ENCODE measurements at places on chromosomes 5 and 9.
A peak's percentile ranks its signal among the peaks of the same experiment; 100 is the strongest.

GRCh38 chr9:136667214-136667939 is 4.7 kb downstream of the EGFL7 start:
- DNase-seq, result no peak

DNA sequence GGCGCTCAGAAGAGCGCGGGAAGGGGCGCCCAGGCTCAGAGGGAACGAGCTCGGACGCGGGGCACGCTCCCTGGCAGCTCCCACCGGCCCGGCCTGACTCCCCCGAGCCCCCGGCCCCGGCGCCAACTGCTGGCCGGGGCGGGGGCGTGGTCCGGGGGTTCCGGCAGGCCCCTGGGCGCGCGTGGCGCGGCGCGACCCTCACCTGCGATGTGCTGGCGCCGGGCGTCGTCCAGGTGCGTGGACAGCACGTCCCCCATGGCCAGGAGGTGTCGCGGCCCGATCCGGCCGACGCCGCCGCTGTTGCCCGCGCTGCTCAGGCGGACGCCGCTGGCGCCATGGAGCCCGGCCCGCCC is 43.5 kb upstream of the STXBP1 start:
- DNase-seq, result peak; percentile 47

- DNase-seq, result peak; percentile 55
Observed at GRCh38 chr5:154648706-154649105, 106.5 kb upstream of the LARP1 start.

GRCh38 chr5:64678374-64678773 is 11.9 kb upstream of the SHISAL2B start:
- DNase-seq, result no peak

GRCh38 chr5:163677092-163677491 is 171.7 kb downstream of the MAT2B start:
- no peak for DNase-seq

GRCh38 chr5:168749391-168750100 is 170.4 kb upstream of the PANK3 start:
- no peak for DNase-seq

- DNase-seq, result no peak
Observed at GRCh38 chr9:121809356-121810050, 158.1 kb downstream of the DAB2IP start.

DNA sequence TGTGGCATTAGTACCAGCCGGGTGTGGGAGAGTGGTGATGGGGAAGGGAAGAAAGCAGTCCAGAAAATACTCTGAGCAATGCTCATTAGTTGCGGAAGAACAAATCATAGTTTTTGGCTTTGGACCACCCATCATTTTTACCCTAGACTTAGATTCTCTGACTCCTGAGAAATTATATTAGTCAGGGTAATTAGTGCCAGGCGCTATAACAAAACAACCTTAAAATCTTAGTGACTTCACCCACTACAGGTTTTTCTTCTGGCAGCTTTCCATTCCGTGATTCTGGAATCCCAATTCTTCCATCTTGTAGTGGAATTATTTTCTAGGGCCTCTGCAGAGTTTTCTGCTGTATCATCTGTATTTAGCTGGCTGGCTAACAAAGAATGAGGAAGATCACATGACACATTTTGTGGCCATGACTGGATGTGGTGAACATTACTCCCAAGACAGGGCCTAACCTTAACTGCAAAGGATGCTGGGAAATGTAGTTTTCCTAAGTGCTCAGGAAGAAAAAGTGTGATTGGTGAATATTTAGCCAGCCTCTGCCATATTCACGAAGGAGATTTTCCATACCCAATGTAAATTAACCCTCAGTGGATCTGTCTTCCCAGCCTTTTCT is 373.0 kb upstream of the MEF2C start:
- peak; percentile 72 for DNase-seq

DNA sequence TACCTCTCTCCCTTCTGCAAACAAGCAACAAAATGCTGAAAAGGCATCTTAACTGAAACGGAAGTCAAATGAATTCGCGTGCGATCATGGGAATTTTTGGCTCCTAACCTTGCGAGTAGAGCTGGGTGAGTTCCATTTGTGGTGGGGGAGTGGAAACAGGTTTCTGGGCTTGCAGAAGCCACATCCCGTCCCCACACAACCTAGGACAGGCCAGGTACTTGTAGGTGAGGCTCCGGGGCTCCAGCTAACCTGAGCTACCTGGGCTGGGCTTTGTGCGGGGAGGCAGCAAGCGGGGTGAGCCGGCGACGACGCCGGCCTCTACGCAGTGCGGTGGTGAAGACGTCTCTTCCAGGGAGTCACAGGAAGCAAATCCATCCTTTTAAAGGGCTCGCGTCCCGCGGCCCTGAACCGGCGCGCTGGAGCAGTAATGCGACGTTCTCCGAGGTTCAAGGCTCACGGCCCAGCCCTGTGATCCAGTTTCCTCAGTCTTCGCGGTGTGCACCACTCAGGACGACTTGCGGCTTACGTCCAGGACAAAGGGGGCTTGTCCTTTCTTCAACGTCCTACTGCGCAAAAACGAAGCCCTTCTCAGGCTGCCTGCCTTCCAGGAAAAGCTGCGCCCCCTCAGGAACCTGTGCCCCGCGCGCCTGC is 567 bp upstream of the SPIN1 start:
- peak; percentile 79 for DNase-seq

GRCh38 chr5:132657676-132658380 is at the start of gene IL13:
IL13 (plus strand) TSS chr5:132658173; CDS start chr5:132658187, 14 bp downstream.
- no peak for DNase-seq

DNA sequence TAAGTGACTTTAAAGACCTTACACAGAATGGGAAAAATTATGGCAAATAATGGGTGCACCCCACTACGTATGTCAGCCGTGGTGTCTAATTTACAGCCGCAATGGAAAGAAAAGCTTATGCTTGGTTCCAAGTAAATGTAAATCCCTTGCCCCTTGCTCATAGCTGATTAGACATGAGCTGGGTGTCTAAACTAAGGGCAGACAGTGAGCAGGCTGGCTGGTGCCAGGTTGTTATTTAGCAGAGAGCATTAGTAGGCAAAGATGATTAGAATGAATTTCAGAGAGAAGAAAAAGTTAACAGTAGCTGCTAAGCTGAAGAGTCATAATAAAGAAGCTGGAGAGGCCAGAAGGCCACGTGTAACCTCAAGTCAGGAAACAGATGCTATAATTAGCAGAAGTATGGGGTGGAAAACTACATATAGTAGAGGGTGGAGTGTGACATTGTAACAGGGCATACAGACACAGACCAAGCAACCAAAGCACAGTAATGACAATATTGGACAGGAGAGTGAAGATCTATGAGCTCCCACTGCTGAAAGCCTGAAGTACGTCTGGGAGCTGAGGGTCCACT is 257.7 kb downstream of the MCTP1 start:
- DNase-seq, result peak; percentile 1

DNA sequence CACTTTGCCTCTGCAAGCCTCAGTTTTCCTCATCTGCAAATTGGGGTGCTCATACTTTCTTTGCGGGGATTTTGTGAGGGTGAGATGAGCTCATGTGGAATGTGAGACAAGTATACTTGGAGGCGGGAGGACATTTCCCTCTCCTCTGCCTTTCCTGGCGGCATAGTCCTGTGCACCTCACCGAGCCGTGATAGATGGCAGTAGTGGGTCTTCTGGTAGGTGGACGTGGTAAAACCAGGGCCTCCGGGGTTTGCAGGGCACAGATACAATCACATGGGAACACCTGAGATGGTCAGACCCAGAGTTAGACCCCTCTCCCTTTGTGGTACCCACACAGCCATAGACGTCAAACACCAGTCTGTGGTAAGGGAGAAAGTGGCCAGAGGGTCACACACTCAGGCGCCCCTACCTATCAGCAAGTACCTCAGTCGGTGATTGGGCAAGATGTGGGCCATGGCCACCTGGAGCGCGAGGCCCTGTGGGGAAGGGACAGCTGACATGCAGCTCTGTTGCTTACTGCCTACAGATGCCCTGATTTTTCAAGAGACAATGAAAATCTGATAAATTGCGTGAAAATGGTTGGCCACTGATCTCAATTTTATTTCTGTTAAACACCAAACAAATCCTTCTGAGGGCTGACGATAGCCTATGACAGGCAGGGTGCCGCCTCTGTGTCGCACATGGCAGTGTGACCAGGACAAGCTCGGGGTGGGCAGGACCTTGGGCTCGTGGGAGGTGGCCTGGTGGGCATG is 9.9 kb downstream of the ERGIC1 start:
- no peak for DNase-seq

DNA sequence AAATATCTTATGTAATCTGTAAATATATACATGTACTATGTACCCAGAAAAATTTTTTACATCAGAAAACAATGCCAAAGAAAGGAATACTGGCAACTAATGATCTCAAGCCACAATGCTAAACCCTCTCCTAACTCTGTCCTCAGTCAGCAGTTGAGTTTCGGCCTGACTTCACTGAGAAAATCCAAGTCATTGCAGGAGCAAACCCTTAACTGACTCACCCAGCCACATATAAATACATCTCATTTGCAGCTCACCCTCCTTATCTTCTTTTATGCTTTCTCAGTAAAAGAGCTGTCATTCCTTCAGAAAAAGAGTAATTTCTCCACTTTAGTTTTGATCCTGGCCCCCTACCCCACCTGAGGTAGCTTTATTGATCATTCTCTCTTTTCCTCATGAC is 46.1 kb upstream of the TMED7 start:
- no peak for DNase-seq
